Fibroblast of skin of left biceps (primary cell): ENCODE measurements at places on chromosomes 2 and 18.
A peak's percentile ranks its signal among the peaks of the same experiment; 100 is the strongest.

DNA sequence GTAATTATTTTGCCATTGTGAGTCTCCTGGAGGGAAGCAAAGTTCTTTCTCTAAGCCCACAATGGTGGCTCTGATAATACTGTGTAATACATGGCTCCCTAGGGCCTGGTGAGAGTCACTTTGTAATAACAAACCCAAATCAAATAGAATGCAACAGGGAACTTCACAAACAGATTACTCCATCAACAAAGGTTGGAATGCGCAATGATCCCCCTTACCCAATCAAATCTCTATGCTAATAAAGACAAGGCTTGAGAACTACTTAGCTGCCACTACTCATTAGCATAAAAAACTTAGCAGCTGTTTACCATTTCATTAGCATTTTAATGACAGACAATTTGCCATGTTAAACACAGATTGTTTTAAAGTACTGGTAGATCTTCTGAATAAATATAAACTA lies 285.6 kb upstream of the SESTD1 start:
- DNase-seq = no peak

GRCh38 chr2:95009412-95009811 lies 16.1 kb upstream of the MAL start:
- no peak for DNase-seq

GRCh38 chr2:28958689-28959088 lies 22.4 kb upstream of the TOGARAM2 start:
- DNase-seq = peak; percentile 34

GRCh38 chr2:11967946-11968465 lies 221.6 kb downstream of the LPIN1 start:
- peak; percentile 64 for DNase-seq
